ENCODE measurements at places on chromosomes 2 and 18.

- DNase-seq = no peak
These were observed 399.4 kb downstream of the ZEB2 start for GRCh38 chr2:144120487-144120886.

- no peak for DNase-seq
These were observed 1142.1 kb downstream of the CNTNAP5 start for GRCh38 chr2:125167152-125167551.

GRCh38 chr2:15300624-15301573 is 260.2 kb downstream of the NBAS start:
- no peak for DNase-seq

- DNase-seq = no peak
These were observed 67.3 kb upstream of the CSRNP3 start for GRCh38 chr2:165402162-165402561.

DNA sequence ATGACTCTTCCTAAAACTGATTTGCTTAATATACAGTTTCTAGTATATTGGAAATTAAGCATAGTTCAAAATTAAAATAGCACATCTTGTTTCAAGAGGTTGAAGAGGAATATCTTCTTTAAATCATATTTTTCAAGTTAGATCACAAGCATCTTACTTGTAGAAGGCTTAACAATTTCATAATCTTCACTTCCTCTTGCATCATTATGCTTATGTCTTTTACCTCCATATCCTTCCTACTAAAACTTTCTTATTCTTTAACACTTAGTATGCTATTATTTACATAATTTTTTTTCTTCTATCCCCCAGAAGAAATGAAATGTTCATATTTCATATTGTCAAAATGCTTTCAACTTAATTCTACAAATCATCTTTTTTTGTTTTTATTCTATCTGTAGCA is 1354.9 kb upstream of the TMEFF2 start:
- no peak for DNase-seq
